ELF-1 (cell line): ENCODE measurements at places on chromosomes 12 and 14.

GRCh38 chr12:3333583-3333982 is 157.4 kb upstream of the PRMT8 start:
- DNase-seq = peak; percentile 84

- no peak for DNase-seq
Measured at GRCh38 chr12:116874324-116874995, 6.8 kb downstream of the HRK start.

DNA sequence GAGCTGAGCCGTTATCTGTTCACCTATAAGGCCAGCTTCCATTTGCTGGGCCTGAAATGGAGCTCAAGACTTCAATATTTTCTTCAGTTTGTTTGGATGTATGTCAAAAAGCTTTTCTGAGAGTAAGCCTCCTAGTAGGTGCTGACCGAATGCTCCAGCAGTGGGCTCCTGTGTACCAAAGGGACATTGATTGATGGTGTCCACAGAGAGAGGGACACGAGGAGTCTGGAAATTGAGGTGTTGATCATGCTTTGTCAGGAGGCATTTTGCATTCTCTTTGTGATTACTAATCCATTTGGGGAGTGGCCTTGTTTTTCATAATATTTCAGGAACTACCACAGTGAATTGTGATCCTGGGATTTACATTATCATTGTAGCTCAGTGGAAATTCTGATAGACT is 107.7 kb upstream of the SLC38A2 start:
- no peak for DNase-seq

DNA sequence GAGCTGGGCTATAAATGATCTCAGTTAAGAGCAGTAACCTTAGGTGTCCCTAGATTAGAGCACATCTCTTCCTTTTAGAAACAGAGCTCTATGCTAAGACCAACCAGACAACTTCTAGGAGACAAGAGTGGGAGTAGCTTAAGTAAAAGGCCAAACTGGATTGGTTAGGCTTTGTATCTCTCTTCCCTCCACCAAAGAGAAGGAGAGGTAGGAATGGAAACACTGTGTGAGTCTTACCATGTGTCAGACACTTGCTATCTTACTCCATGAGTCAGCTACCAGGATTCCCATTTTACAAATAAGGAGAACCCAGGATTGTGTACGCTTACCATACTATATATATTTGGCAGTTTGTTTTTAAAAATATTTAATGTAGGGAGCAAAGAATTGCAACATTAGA is 122.9 kb downstream of the PAX9 start:
- no peak for DNase-seq

- no peak for DNase-seq
Measured at GRCh38 chr12:25712169-25712568, 159.1 kb upstream of the LMNTD1 start.

DNA sequence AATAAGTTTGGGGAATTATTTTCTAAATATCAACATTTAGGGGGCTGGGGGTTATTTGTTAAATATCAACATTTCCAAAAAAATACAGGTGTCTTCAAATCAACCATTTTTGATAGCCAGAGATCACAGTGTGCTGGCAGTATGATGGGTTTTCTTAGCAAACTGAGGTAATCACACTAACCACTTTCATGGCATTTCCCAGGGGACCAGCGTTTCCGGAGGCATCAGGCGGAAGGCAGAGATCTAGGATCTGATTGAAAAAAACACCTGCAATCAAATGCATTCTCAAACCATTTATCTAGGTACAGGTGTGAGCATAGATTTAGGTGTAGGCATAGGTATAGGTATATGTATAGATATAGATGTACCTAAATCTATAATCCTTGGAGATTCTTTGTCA is 34.6 kb downstream of the GLRX5 start:
- no peak for DNase-seq

DNA sequence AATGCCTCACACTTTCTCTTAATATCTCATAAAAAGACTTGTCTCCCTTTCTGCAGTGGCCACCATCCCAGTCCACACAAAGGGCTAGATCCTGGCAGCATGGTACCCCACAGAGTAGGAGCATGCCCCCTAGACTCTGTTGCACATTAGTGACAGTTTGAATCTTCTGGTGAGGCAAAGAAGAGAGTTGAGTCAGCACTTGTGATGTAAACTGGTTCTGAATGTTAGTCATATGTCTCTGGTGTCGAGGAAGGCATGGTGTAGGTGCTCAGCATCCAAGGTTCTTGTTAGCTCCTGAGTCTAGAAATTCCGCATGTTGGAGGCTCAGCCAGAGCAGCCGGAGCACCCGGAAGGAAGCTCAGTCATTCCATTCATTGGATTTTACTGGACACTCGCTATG is 9.8 kb downstream of the TTC9 start:
- no peak for DNase-seq

- DNase-seq = no peak
Measured at GRCh38 chr12:17793854-17794253, 296.1 kb downstream of the RERGL start.

- DNase-seq = no peak
Measured at GRCh38 chr14:23793532-23793931, 157.4 kb downstream of the DHRS2 start.

- peak; percentile 32 for DNase-seq
Measured at GRCh38 chr14:77615361-77616132, 890 bp downstream of the SPTLC2 start.

DNA sequence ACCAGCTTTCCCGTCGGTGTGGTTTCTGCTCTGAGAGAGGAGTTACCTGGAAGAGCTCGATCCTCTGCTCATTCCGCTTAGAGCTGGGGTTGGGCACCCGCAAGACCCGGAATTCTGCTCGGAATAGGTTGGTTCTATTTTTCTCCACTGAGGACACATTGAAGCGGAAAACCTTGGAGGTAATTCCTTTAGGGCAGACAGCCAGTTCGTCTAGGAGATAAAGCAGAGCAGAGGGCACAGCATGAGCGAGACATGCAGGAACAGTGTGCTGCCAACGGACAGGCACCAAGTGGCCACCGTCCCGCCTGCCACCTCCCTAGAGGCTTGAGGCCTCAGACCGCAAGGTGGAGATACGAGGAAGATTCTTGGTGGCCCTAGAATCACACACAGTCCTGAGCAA is 10.3 kb downstream of the TGFB3 start:
- DNase-seq = no peak

- no peak for DNase-seq
Measured at GRCh38 chr12:122327494-122328385, 61.4 kb upstream of the VPS33A start.

- no peak for DNase-seq
Measured at GRCh38 chr12:95774311-95775045, 16.1 kb downstream of the NTN4 start.

- DNase-seq = no peak
Measured at GRCh38 chr14:30906752-30907658, 32.6 kb downstream of the COCH start.

DNA sequence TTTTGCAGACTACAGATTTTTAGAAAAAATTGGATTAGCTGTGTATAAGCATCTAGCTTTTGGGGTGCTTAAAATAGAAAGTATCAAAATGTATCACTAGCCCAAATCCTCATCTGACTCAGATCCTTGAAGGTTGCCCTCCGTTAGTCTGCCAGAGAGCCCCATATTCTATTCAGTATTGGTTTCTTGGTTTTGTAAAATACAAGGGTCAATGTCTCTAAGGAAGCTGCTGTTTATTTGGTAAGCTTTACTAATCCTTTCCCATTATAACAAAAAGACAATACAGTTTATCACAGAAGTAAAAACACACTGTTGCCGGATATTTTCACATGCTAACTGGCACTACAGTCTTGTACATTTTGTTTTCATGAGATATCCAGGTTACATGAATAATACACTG is 92.8 kb upstream of the PTHLH start:
- DNase-seq = no peak

- no peak for DNase-seq
Measured at GRCh38 chr12:101097829-101098580, 112.0 kb downstream of the SLC5A8 start.
